ENCODE measurements at places on chromosomes 7 and 10. TPM values are rescaled to one million over a fixed set of nuclear protein-coding genes. Genes with fewer than 3 reads are reported as not detected.

AFAP1L2 gene
- total RNA-seq: 0.37 TPM

TMEM178B gene
- total RNA-seq: 0.48 TPM

ARHGAP19 gene
- 9.6 TPM for total RNA-seq

CDNF gene
- 0.74 TPM for total RNA-seq

DOCK4 gene
- total RNA-seq: 12.7 TPM

FAM25C gene
- total RNA-seq: not detected

SH2D4B gene
- total RNA-seq: 0.11 TPM

All from SK-MEL-5 (cell line).